Cardiac ventricle fibroblast (primary cell): ENCODE measurements at places on chromosomes 2 and 18. TPM values are rescaled to one million over a fixed set of nuclear protein-coding genes. Genes with fewer than 3 reads are reported as not detected.

ERFE gene
- total RNA-seq, result 3.9 and 9.2 TPM in 2 replicates

MAP2 gene
- total RNA-seq, result 5.8 and 6.0 TPM in 2 replicates

CFC1 gene
- total RNA-seq, result not detected in 2 replicates

MRO gene
- total RNA-seq, result 2.1 and 6.9 TPM in 2 replicates

CNNM3 gene
- total RNA-seq, result 5.0 and 5.3 TPM in 2 replicates

NR4A2 gene
- total RNA-seq, result 0.19 and 1.6 TPM in 2 replicates

CNTNAP5 gene
- not detected in 2 replicates for total RNA-seq

APLF gene
- total RNA-seq, result 3.0 and 4.6 TPM in 2 replicates

CRACDL gene
- 0.50 TPM in 1 of 2 replicates, not detected in the other for total RNA-seq

RIT2 gene
- total RNA-seq, result not detected in 2 replicates

SCN9A gene
- 0.68 and 0.87 TPM in 2 replicates for total RNA-seq

CAPN14 gene
- not detected in 2 replicates for total RNA-seq

TEKT4 gene
- total RNA-seq, result not detected in 2 replicates

MROH2A gene
- total RNA-seq, result not detected in 2 replicates

CMPK2 gene
- total RNA-seq, result 0.31 and 3.2 TPM in 2 replicates

ASB18 gene
- not detected in 2 replicates for total RNA-seq

RPS27A gene
- 1,586 and 1,619 TPM in 2 replicates for total RNA-seq

LBX2 gene
- total RNA-seq, result 3.2 TPM in 2 replicates

MEP1B gene
- not detected in 2 replicates for total RNA-seq

DAPL1 gene
- total RNA-seq, result not detected in 2 replicates

RPRM gene
- not detected in 2 replicates for total RNA-seq

TNFAIP6 gene
- 19.3 and 29.5 TPM in 2 replicates for total RNA-seq

TFCP2L1 gene
- total RNA-seq, result not detected in 2 replicates

DNER gene
- total RNA-seq, result 0.05 and 0.12 TPM in 2 replicates

C2orf72 gene
- total RNA-seq, result 0.19 and 0.20 TPM in 2 replicates

NAPG gene
- total RNA-seq, result 17.3 and 21.4 TPM in 2 replicates

GAREM2 gene
- total RNA-seq, result 4.0 and 4.2 TPM in 2 replicates

PPP1R1C gene
- not detected in 2 replicates for total RNA-seq

STRADB gene
- total RNA-seq, result 19.3 and 23.1 TPM in 2 replicates

HES6 gene
- total RNA-seq, result 0.44 and 1.6 TPM in 2 replicates

XIRP2 gene
- not detected in 2 replicates for total RNA-seq

ADGRF3 gene
- total RNA-seq, result not detected in 2 replicates

RESP18 gene
- not detected in 2 replicates for total RNA-seq

CYP27A1 gene
- total RNA-seq, result 15.7 and 15.9 TPM in 2 replicates

ALPI gene
- not detected in 2 replicates for total RNA-seq

IL1B gene
- total RNA-seq, result 0.25 and 0.44 TPM in 2 replicates

ANKRD29 gene
- total RNA-seq, result 0.50 and 1.4 TPM in 2 replicates

ANKRD30B gene
- total RNA-seq, result not detected in 2 replicates

DPYSL5 gene
- total RNA-seq, result not detected in 2 replicates

MYCN gene
- 0.37 TPM in 1 of 2 replicates, not detected in the other for total RNA-seq

NBAS gene
- total RNA-seq, result 34.1 and 41.0 TPM in 2 replicates
